ENCODE measurements at places on chromosomes 4 and X. TPM values are rescaled to one million over a fixed set of nuclear protein-coding genes. Genes with fewer than 3 reads are reported as not detected.

Gene SSX2
- 0.14 TPM for total RNA-seq

Gene RRH
- total RNA-seq: 0.07 TPM

Gene POU3F4
- total RNA-seq: not detected

Gene SSX1
- total RNA-seq: not detected

Gene ANOS1
- total RNA-seq: 1.2 TPM

Gene CACNA1F
- not detected for total RNA-seq

Gene CTAG1A
- not detected for total RNA-seq

Gene MAGEA2
- not detected for total RNA-seq

Gene VSIG1
- total RNA-seq: 0.71 TPM

Gene GAGE12E
- not detected for total RNA-seq
